ENCODE measurements at places on chromosomes 7 and 10. TPM values are rescaled to one million over a fixed set of nuclear protein-coding genes. Genes with fewer than 3 reads are reported as not detected.

NPSR1 gene
- not detected for total RNA-seq

NEUROD6 gene
- not detected for total RNA-seq

PRKAR2B gene
- total RNA-seq = 1.6 TPM

CUZD1 gene
- 3.1 TPM for total RNA-seq

AHR gene
- total RNA-seq = 43.7 TPM

GRK5 gene
- total RNA-seq = 17.6 TPM

FXYD4 gene
- total RNA-seq = not detected

AASS gene
- 0.26 TPM for total RNA-seq

PWWP2B gene
- 15.7 TPM for total RNA-seq

WNT8B gene
- total RNA-seq = 0.18 TPM

All from activated CD8-positive, alpha-beta T cell treated with anti-CD3 and anti-CD28 coated beads, Interleukin-2, amount 10 ng/mL, durations not matched to agents 7 days and 5 days (primary cell).